ENCODE measurements at places on chromosomes 16 and 17. TPM values are rescaled to one million over a fixed set of nuclear protein-coding genes. Genes with fewer than 3 reads are reported as not detected.

The NPIPA7 gene
- not detected for total RNA-seq

The NHERF2 gene
- 56.8 TPM for total RNA-seq

The KRTAP1-5 gene
- 10.1 TPM for total RNA-seq

The MPV17L gene
- total RNA-seq: not detected

The CPHXL2 gene
- not detected for total RNA-seq

The GDPD3 gene
- total RNA-seq: 4.2 TPM

The IGF2BP1 gene
- total RNA-seq: 17.2 TPM

The ABCC11 gene
- not detected for total RNA-seq

The DNAH9 gene
- total RNA-seq: not detected

The SLC16A11 gene
- total RNA-seq: not detected

The LITAFD gene
- total RNA-seq: not detected

The CACNG1 gene
- total RNA-seq: not detected

The SCRN2 gene
- total RNA-seq: 16.8 TPM

The XYLT1 gene
- total RNA-seq: 1.1 TPM

The HYDIN gene
- total RNA-seq: 0.26 TPM

The RNF157 gene
- total RNA-seq: 2.1 TPM

The KRT40 gene
- not detected for total RNA-seq

The KRTAP2-3 gene
- total RNA-seq: not detected

The BEAN1 gene
- total RNA-seq: not detected

The KRTAP4-1 gene
- not detected for total RNA-seq

The RUNDC3A gene
- not detected for total RNA-seq

The KRTAP4-9 gene
- total RNA-seq: not detected

The KRT12 gene
- total RNA-seq: not detected

The KRTAP9-2 gene
- total RNA-seq: not detected
